ENCODE measurements at places on chromosomes 2 and 18.

GRCh38 chr2:210199186-210199765 lies 26.0 kb downstream of the ACADL start:
- H3K4me1 ChIP-seq = no peaks in the 10 kb centered on the region
- DNase-seq = no peak
- no peaks in the 10 kb centered on the region for H3K36me3 ChIP-seq
- H3K27me3 ChIP-seq = no peaks in the 10 kb centered on the region

GRCh38 chr18:74459889-74460288 lies 2.8 kb upstream of the DIPK1C start:
- peaks cover 17% of the 10 kb centered on the region for H3K27me3 ChIP-seq
- no peaks in the 10 kb centered on the region for H3K36me3 ChIP-seq
- no peak overlapping the region for H3K4me3 ChIP-seq
- no peak overlapping the region for H3K27ac ChIP-seq
- H3K4me1 ChIP-seq = no peaks in the 10 kb centered on the region

- no peak overlapping the region for H3K4me3 ChIP-seq
- H3K27ac ChIP-seq = no peak overlapping the region
- H3K36me3 ChIP-seq = no peaks in the 10 kb centered on the region
- DNase-seq = no peak
Measured at GRCh38 chr2:86513948-86514660, 49.1 kb downstream of the CHMP3 start.

- no peak overlapping the region for H3K27ac ChIP-seq
- H3K27me3 ChIP-seq = no peaks in the 10 kb centered on the region
- no peak overlapping the region for H3K4me3 ChIP-seq
- no peaks in the 10 kb centered on the region for H3K4me1 ChIP-seq
- DNase-seq = no peak
- no peaks in the 10 kb centered on the region for H3K36me3 ChIP-seq
Measured at GRCh38 chr2:143029141-143029540, 100.1 kb upstream of the ARHGAP15 start.

DNA sequence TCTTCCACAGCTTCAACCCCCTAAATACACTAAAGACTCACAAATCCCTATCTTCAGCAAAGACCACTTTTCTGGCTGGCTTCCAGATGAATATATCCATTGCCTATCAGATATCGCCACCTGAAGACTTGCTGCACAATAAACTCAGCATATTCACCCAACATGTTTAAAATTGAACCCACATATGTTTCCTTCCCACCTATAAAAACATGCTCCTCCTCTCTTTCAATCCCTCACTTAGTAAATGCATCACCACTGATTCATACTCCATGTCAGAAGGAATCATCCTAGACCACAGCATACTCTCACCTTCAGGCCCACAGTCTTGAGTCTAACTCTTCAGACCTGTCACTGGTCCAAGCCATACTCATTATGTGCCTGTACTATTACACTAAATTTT lies 5.3 kb downstream of the SPC25 start:
- H3K27ac ChIP-seq = no peak overlapping the region
- no peaks in the 10 kb centered on the region for H3K27me3 ChIP-seq
- DNase-seq = no peak
- H3K36me3 ChIP-seq = no peaks in the 10 kb centered on the region
- no peak overlapping the region for H3K4me3 ChIP-seq

GRCh38 chr2:82857967-82858366 lies 1601.1 kb downstream of the SUCLG1 start:
- H3K27ac ChIP-seq = no peak overlapping the region
- no peaks in the 10 kb centered on the region for H3K4me1 ChIP-seq
- no peak for DNase-seq
- no peaks in the 10 kb centered on the region for H3K36me3 ChIP-seq

DNA sequence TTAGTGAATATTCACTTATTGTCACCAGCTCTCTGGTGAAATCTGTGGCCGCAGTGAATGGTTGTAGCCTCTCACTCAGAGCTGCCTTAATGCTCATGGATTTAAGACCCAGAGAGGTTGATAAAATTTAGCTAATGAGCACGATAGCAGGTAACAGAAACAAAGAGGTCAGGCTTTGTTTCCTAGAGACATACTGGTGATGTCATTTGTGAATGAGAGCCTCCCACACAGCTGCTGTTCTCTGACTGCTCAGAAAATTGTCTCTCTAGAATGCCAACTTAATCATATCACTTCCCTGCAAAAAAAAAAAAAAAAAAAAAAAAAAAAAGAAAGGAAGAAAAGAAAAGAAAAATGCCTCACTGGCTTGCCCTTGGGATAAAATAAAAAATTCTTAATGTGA lies 411.7 kb upstream of the MYT1L start:
- no peaks in the 10 kb centered on the region for H3K36me3 ChIP-seq
- H3K4me1 ChIP-seq = no peaks in the 10 kb centered on the region
- no peak for DNase-seq
- no peak overlapping the region for H3K27ac ChIP-seq
- no peak overlapping the region for H3K4me3 ChIP-seq

- H3K4me3 ChIP-seq = no peak overlapping the region
- H3K4me1 ChIP-seq = no peaks in the 10 kb centered on the region
- no peaks in the 10 kb centered on the region for H3K27me3 ChIP-seq
- DNase-seq = no peak
- no peak overlapping the region for H3K27ac ChIP-seq
Measured at GRCh38 chr2:71347517-71347916, 15.9 kb downstream of the ZNF638 start.

DNA sequence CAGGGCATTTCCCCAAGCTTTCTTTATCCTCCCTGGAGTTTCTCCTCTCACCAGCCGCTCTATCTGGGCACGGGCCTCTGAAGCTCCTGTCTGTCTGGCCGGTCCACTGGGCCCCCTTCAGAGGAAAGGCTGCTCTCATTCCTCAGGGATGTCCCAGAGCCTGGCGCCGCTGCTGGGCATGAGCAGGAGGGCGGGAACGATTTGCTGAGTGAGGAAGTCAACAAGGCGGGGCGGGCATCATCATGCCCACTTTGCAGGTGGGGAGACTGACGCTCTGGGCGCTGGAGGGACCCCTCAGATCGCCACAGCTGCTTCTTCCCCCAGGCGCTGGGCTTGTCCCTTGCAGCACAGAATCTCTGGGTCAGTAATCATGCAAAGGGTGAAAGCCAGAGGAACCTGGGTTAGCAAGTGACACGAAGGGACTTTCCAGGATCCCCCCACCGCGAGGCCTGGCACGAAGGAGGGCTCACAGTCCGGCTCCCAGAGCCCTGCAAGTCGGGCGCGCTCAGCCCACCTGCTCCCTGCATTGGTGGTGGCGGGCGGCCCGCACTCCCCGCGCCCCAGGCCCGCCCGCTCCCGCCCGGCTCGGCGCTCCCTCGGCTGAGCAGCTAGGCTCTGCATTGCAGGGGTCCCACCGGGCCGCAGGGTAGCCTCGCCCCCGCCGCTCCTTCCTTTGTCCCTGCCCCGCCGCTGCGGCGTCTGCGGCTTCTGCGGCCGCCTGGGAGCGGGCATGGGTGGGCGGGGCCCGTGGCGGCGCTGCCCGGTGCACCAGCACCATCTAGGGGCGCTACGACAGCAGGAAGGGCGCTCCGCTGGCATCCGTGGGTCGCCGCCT lies 157.8 kb downstream of the CYRIA start:
- no peak overlapping the region for H3K27ac ChIP-seq
- no peak overlapping the region for H3K4me3 ChIP-seq
- H3K36me3 ChIP-seq = no peaks in the 10 kb centered on the region
- peak; percentile 68 for DNase-seq
- H3K27me3 ChIP-seq = no peaks in the 10 kb centered on the region

DNA sequence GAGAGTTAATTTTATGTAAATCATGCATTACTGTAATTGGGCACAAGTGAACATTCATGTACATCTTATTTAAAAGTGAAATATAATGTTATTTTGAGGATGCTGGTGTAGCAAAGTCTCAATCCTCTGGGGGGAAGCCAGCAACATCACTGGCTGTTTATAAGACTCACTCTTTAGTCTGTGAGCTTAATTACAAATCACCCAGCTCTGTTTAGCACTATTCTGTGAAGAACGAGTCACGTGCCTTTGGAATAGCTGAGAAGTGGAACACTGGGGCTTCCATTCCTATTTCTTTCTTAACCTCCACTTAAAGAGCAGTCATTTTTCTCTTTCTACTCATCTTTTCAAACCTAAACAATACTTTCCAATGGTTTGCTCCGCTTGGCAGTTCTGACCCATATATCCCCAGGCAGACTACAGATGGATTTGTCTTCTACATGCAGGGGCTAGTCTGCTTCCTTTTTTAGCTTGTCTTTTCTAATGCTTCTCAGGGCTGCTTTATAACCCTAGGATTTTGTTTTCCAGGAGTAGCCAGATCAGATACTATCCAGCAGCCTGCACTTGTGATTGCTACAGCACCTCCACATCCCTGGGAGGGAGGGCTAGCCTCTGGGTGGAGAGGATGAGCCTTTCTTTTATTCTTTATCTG lies 95.3 kb upstream of the CAVIN2 start:
- H3K4me3 ChIP-seq = no peak overlapping the region
- no peak overlapping the region for H3K27ac ChIP-seq
- H3K4me1 ChIP-seq = no peaks in the 10 kb centered on the region
- H3K36me3 ChIP-seq = no peaks in the 10 kb centered on the region
- no peaks in the 10 kb centered on the region for H3K27me3 ChIP-seq

GRCh38 chr2:216499641-216500218 lies 1.1 kb downstream of the RPL37A start:
- H3K4me1 ChIP-seq = peaks cover 29% of the 10 kb centered on the region
- peak overlapping the region; percentile 79 for H3K4me3 ChIP-seq
- no peaks in the 10 kb centered on the region for H3K27me3 ChIP-seq
- peak overlapping the region; percentile 63 for H3K27ac ChIP-seq
- no peak for DNase-seq

DNA sequence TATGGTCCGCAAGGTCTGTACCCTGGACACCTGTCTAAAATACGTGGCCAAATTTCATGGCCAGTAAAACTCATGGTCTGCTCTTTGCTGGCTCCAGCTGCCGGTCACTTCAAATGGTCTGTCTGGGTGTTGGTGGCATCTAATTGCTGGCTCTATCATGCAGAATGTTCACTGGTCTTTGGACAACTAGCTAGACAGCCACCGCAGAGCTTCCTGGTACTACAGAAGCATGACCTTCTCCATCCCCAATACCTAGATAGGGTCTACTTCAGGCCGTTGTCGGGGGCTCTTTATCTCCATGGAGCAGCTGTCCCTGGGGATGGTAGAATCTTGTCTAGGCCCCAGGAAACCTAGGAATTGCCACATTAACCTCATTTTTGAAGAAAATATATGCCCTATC lies 88.4 kb upstream of the RMDN2 start:
- H3K4me1 ChIP-seq = no peaks in the 10 kb centered on the region
- H3K27me3 ChIP-seq = no peaks in the 10 kb centered on the region
- no peak overlapping the region for H3K27ac ChIP-seq
- no peaks in the 10 kb centered on the region for H3K36me3 ChIP-seq
- DNase-seq = no peak
- H3K4me3 ChIP-seq = no peak overlapping the region

- H3K36me3 ChIP-seq = no peaks in the 10 kb centered on the region
- no peaks in the 10 kb centered on the region for H3K4me1 ChIP-seq
- no peak overlapping the region for H3K4me3 ChIP-seq
- no peak for DNase-seq
Measured at GRCh38 chr2:219687272-219687671, 59.8 kb downstream of the SLC4A3 start.

DNA sequence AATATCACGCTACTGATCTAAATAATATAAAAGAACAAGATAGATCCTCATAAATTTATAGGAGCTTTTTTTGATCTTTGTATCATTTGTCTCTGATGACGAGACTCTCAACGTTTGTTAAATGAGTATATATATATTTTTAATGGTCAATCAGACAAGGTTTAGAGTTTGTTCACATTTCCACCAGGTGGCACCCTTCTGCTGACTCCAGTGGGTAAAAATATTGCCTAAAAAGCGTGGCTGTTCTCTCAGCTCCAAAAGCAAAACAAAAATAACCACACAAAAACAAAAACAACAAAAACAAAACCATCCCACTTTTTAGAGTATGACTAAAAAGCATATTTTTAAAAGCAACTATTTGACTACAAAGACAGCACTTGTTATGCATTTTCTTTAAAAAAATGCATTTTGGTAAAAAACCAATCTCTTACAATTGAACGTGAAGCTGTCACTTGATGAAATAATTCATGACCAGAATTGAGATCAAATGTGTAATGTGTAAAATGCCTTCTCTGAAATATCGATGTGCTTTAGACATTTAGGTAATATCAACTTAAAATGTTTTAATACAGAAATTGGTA lies 723.2 kb downstream of the DPP10 start:
- H3K4me3 ChIP-seq = no peak overlapping the region
- H3K4me1 ChIP-seq = no peaks in the 10 kb centered on the region
- no peak overlapping the region for H3K27ac ChIP-seq
- no peak for DNase-seq
- peaks cover 10% of the 10 kb centered on the region for H3K27me3 ChIP-seq
- H3K36me3 ChIP-seq = no peaks in the 10 kb centered on the region

DNA sequence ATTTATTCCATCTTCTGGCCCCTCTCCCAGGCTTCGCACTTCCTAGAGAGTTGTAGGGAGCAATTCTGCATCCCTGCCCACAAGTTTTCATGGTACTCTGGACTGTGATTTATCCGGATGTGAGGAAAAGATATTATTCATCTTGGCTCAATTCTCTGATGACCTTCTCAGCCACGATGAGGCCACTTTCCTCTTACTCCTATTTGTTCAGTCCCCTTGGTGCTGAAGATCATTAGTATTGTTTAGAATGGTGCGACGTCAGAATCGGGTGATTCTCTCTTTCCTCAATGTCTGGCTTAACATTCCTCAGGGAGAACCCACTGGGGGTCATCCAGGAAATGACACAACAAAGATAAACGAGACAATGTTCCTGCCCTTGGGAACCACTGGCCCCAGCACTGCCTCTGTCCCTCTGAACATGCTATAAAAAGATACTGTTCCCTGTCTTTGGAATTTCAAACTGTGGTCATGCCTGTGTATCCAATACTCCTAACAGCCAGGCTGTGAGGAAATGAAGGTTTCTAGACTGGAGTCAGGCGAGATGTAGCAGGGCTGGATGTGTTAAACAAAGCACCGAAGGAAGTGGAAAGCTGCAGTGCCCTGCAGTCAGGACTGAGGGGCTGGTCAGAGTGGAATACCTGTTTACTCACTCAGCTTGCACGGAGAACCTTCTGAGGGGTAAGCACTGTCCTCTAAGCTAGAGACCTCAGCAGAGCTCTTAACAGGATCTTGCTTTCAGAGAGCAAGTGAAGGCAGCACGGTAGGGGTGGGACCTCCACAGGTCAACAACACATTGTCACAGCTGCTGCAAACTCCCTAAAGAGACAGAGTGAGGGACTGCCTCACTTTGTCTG lies 12.9 kb upstream of the GLI2 start:
- no peaks in the 10 kb centered on the region for H3K27me3 ChIP-seq
- DNase-seq = peak; percentile 9
- H3K4me1 ChIP-seq = no peaks in the 10 kb centered on the region
- H3K27ac ChIP-seq = no peak overlapping the region
- H3K4me3 ChIP-seq = no peak overlapping the region
- H3K36me3 ChIP-seq = no peaks in the 10 kb centered on the region

All from Peyer's patch (tissue), 4 donors.